Transverse colon (tissue), 4 donors: ENCODE measurements at places on chromosomes 13 and 19.

GRCh38 chr19:34867631-34868030, 59.1 kb upstream of the ZNF30 start:
- no peaks in the 10 kb centered on the region for H3K36me3 ChIP-seq
- H3K4me3 ChIP-seq: no peak overlapping the region
- no peaks in the 10 kb centered on the region for H3K27me3 ChIP-seq
- H3K27ac ChIP-seq: no peak overlapping the region
- H3K4me1 ChIP-seq: no peaks in the 10 kb centered on the region

DNA sequence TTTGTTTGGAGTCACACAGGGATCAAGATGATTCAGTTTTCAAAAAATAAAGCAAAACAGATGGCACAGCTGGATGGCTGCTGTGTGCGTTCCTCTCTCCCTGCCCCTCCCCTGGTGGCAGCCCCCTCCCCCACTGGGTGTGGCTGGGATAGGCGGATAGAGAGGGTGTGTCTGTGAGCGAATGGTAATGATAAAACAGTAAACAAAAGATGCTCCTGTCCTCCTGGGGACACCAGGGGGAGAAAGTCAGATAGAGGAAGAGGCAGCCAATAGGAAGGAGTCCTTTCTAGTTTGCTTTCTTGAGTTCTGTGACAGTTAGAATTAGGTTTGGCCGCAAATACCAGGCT, 6.5 kb downstream of the TMEM255B start:
- H3K27ac ChIP-seq: no peak overlapping the region
- H3K36me3 ChIP-seq: no peaks in the 10 kb centered on the region
- no peak for DNase-seq
- H3K27me3 ChIP-seq: peaks cover 12% of the 10 kb centered on the region
- H3K4me3 ChIP-seq: no peak overlapping the region

DNA sequence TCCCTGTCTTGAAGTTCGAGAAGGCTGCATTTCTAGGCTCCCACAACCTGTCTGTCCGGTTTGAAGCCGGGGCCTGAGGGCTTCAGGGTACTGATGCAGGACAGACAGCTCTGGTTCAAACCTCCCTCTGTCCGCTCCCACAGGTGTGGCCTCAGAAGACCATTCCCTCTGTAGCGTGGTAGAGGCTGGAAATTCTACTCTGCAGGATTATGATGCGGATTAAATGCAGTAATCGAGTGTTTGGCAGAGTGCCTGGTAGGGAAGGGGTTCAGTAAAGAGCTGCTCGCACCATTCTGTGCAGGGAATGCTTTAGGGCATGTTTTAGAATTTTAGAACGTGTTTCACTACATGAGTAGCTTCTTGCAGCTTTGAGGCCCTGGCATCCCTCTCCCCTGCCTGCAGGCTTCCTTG, 30.5 kb downstream of the PPP1R37 start:
- no peaks in the 10 kb centered on the region for H3K27me3 ChIP-seq
- DNase-seq: no peak
- peaks cover 39% of the 10 kb centered on the region for H3K4me1 ChIP-seq
- no peak overlapping the region for H3K27ac ChIP-seq
- H3K4me3 ChIP-seq: no peak overlapping the region
- H3K36me3 ChIP-seq: no peaks in the 10 kb centered on the region

- no peak overlapping the region for H3K27ac ChIP-seq
- no peak for DNase-seq
- H3K27me3 ChIP-seq: no peaks in the 10 kb centered on the region
- peaks cover 2% of the 10 kb centered on the region for H3K4me1 ChIP-seq
- no peaks in the 10 kb centered on the region for H3K36me3 ChIP-seq
- no peak overlapping the region for H3K4me3 ChIP-seq
These were observed 9.1 kb downstream of the TMEM150B start for GRCh38 chr19:55315956-55316525.

DNA sequence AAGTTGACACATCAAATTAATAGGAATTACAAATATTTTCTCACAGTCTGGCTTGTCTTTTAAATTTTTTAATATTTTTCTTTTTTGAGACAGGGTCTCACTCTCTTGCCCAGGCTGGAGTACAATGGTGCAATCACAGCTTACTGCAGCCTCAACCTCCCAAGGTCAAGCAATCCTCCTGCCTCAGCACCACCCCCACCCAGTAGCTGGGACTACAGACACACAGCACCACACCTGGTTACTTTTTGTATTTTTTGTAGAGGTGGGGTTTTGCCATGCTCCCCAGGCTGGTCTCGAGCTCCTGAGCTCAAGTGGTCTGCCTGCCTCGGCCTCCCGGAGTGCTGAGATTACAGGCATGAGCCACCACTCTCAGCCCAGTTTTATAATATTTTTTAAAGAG, 72.0 kb downstream of the SPATA13 start:
- no peak for DNase-seq
- no peaks in the 10 kb centered on the region for H3K36me3 ChIP-seq
- H3K27ac ChIP-seq: no peak overlapping the region
- no peaks in the 10 kb centered on the region for H3K27me3 ChIP-seq
- H3K4me3 ChIP-seq: no peak overlapping the region
- H3K4me1 ChIP-seq: peaks cover 8% of the 10 kb centered on the region
